ENCODE measurements at places on chromosomes 13 and 19. TPM values are rescaled to one million over a fixed set of nuclear protein-coding genes. Genes with fewer than 3 reads are reported as not detected.

DNA sequence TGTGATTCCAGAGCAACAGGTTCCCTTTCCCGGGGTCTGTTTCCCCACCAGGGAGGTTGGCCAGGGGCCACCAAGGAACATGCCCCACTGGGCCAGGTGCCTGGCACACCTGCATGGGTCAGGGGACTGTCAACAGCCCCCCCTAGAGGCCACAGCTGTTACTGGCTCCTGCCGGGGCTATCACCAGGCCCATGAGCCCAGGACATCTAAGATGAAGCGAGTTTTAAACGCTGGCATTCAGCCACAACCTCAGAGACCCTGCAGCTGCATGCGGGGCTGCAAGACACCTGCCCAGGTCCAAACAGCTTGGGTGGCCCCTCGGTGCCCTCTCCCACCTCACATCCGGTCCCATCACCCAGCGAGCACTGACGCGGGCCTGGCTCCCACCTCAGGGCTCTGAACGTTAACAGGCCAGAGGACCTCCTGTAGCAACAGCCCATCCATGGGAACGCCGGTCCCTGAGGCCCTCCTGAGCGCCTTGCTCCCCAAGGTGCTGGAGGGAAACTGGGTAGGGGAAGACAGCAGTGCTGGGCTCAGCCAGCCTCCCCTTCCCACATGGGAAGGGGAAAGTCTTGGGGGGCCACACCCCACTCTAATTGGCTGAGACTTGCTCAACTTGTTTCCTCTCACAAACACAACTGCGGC, 12.0 kb downstream of the KHSRP start:
- H3K36me3 ChIP-seq = peaks cover 37% of the 10 kb centered on the region
- no peak overlapping the region for H3K4me3 ChIP-seq
- H3K27ac ChIP-seq = no peak overlapping the region
- no peaks in the 10 kb centered on the region for H3K27me3 ChIP-seq
- H3K4me1 ChIP-seq = no peaks in the 10 kb centered on the region
- DNase-seq = peak; percentile 78

DNA sequence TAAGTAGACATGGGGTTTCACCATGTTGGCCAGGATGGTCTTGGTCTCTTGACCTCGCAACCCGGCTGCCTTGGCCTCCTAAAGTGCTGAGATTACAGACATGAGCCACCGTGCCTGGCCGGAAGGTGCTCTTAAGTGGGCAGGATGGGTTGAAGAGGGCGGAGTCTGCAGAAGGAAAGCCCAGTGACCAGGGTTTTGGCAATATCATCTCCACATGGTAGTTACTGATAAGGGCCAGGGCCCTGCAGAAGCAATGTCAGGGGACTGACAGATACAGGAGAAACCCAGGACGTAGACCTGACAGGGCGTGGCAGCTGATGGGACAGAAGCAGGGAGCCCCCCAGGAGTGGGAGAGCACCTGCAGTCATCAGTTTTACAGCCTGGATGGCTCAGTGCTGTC, 45.7 kb upstream of the RNF113B start:
- no peaks in the 10 kb centered on the region for H3K27me3 ChIP-seq
- peaks cover 11% of the 10 kb centered on the region for H3K4me1 ChIP-seq
- H3K36me3 ChIP-seq = peaks cover 3% of the 10 kb centered on the region
- H3K4me3 ChIP-seq = no peak overlapping the region

GRCh38 chr19:28793391-28794168, 419.4 kb downstream of the UQCRFS1 start:
- DNase-seq = no peak
- peaks cover 10% of the 10 kb centered on the region for H3K27me3 ChIP-seq
- no peak overlapping the region for H3K27ac ChIP-seq
- H3K4me1 ChIP-seq = no peaks in the 10 kb centered on the region

DNA sequence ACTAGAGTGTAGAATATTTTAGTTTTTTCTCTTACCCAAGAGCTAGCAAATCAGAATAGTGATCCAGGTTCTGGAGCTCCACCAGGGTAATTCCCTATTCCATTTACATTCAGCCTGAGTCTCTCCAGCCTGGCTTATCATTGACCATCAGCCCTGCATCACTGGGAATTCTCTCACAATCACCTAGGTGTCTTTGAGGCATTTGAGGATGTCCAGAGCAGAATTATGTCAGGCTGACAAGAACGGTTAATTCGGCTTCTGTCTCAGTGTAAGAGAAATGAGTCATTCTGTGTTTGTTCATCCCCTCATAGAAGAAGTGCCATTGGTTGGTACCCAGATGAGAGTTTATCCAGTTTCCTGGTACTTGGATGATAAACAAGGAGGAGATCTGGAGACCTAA, 180.5 kb downstream of the ZNF737 start:
- H3K27ac ChIP-seq = no peak overlapping the region
- H3K4me1 ChIP-seq = no peaks in the 10 kb centered on the region
- no peaks in the 10 kb centered on the region for H3K27me3 ChIP-seq
- H3K36me3 ChIP-seq = no peaks in the 10 kb centered on the region
- DNase-seq = no peak

GRCh38 chr19:18521692-18522123, at the start of gene ELL:
Gene ELL (minus strand): TSS chr19:18522070. CDS start chr19:18522055, 15 bp downstream.
- 0 out of 2 replicates have a peak, but pooled peaks cover 4% of the 10 kb centered on the region for H3K4me1 ChIP-seq
- H3K36me3 ChIP-seq = no peaks in the 10 kb centered on the region
- H3K4me3 ChIP-seq = peak within 1 kb of the TSS; percentile 73

- H3K27me3 ChIP-seq = no peaks in the 10 kb centered on the region
- no peak for DNase-seq
- no peaks in the 10 kb centered on the region for H3K36me3 ChIP-seq
- H3K4me3 ChIP-seq = no peak overlapping the region
- no peak overlapping the region for H3K27ac ChIP-seq
These were observed 602.9 kb downstream of the OLFM4 start for GRCh38 chr13:53631511-53631910.

DNA sequence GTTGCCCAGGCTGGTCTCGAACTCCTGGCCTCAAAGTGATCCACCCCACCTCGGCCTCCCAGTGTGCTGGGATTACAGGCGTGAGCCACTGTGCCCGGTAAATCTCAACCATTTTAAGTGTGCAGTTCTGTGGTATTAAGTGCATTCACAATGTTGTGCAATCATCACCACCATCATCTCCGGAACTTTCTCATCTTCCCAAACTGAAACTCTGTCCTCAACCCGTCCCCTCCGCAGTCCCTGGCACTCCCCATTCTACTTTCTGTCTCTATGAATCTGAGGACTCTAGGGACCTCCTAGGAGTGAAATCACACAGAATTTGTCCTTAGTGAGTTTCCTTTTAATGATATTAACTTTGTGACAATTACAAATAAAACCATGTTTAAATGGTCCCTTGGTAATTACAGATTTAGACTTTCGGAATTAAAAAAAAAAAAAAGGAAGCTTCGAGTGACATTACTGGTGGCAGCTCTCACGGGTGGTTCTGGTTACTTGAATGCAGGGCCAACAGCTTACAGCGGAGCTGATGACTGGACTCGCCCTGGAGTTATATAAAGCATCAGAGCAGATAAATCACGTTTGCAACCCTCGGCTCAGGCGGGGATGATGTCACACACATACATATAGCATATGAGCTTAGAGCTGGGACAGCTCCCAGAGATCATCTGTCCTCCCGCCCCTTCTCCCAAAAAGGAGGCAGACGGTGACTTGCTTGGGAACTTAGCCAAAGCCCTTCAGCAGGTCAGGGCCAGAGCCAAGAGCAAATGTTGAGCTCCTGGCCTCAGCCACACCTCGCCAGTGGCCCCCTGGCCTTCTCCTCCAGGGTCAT, 89.8 kb downstream of the ZNF557 start:
- H3K4me3 ChIP-seq = no peak overlapping the region
- no peak for DNase-seq
- no peaks in the 10 kb centered on the region for H3K4me1 ChIP-seq
- no peak overlapping the region for H3K27ac ChIP-seq

DNA sequence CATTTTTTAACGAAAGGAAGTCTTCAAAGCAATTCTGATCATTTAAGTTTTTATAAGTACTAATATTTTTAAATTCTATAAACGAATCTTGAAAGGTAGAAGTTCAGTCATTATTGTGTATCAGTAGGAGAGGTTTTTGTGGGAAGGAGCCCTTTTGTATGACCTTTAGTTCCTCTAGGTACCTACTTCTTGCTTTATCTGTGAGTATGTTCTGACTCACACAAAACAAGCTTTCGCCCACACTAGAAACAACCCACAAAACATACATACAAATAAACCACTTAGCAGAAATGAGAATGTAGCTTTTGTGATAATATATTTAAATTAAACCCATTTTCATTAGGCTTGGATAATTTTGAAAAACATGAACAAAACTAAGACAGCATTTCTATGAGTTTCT, 27.8 kb downstream of the ERCC5 start:
- DNase-seq = no peak
- no peaks in the 10 kb centered on the region for H3K27me3 ChIP-seq
- H3K36me3 ChIP-seq = peaks cover 67% of the 10 kb centered on the region
- H3K27ac ChIP-seq = no peak overlapping the region
- H3K4me3 ChIP-seq = no peak overlapping the region

DNA sequence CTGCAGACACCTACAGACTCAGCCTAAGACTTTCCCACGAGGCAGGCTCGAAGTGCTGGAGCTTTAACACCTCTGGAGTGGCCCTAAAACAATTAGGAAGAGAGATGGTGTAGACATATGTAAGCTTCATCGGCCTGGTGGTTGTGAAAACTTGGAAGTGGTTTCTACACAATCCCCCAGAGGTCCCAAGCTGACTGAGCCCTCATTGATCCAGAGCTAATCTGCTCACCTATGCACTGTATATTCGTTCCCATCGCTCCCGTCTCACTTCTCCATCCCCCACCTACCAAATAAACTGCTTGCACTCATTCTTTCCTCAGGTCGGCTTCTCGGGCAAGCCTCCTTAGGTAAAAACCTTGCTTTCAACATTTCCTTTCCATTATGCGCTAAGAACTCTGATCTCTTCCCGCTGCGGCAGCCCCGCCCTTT, 767 bp upstream of the ZNF793 start:
- no peaks in the 10 kb centered on the region for H3K27me3 ChIP-seq
- no peaks in the 10 kb centered on the region for H3K4me1 ChIP-seq
- peak overlapping the region; percentile 71 for H3K4me3 ChIP-seq
- H3K36me3 ChIP-seq = peaks cover 5% of the 10 kb centered on the region
- peak overlapping the region; percentile 82 for H3K27ac ChIP-seq

GRCh38 chr13:22698467-22698866, 482.3 kb upstream of the SGCG start:
- no peak overlapping the region for H3K4me3 ChIP-seq
- DNase-seq = no peak
- H3K27me3 ChIP-seq = no peaks in the 10 kb centered on the region
- no peaks in the 10 kb centered on the region for H3K4me1 ChIP-seq

DNA sequence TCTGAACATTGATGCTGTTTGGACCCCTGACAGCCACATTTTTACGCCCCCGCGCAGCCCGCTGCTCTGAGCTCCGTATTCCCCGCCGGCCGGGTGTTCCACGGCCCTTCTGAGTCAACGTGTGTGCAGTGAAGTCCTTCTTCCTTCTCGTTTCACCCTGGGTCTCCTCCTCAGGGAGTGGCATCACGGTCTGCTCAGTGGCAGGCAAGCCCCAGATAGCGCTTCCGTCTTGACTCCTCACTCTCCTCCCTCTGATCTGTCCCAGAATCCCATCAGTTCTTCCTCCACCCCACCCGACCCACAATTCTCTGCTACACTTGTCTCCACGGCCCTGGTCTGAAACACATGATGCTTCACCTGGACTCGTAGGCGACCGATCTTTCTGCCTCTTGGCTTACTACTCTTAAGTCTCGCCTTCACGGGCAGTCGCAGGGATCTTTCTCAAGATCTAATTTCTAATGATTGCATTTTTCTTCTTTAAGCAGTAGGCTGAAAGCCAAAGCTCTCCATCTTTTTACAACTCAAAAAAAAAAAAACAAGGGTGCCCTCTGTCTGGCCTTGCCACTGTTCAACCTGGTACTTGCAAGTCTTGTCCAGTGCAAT, 33.9 kb downstream of the CCNE1 start:
- H3K4me1 ChIP-seq = peaks cover 11% of the 10 kb centered on the region
- H3K27ac ChIP-seq = peak overlapping the region; percentile 63
- peak; percentile 63 for DNase-seq
- H3K27me3 ChIP-seq = no peaks in the 10 kb centered on the region
- H3K4me3 ChIP-seq = peak overlapping the region; percentile 67

OR10H2 gene
- polyA plus RNA-seq = not detected

SLC10A2 gene
- polyA plus RNA-seq = not detected

CEACAM21 gene
- not detected for polyA plus RNA-seq

GZMM gene
- polyA plus RNA-seq = not detected

SCN1B gene
- polyA plus RNA-seq = 10.3 TPM

ZNF568 gene
- 7.2 TPM for polyA plus RNA-seq

SOX1 gene
- polyA plus RNA-seq = not detected

ZNF443 gene
- 1.5 TPM for polyA plus RNA-seq

HAUS5 gene
- 5.1 TPM for polyA plus RNA-seq
